CD4-positive, alpha-beta T cell (primary cell): ENCODE measurements at places on chromosomes 16 and 17. TPM values are rescaled to one million over a fixed set of nuclear protein-coding genes. Genes with fewer than 3 reads are reported as not detected.
A peak's percentile ranks its signal among the peaks of the same experiment; 100 is the strongest.

GRCh38 chr16:2004795-2005517 is 4.7 kb downstream of the ZNF598 start:
- DNase-seq, result no peak

The CALB2 gene
- not detected for total RNA-seq

DNA sequence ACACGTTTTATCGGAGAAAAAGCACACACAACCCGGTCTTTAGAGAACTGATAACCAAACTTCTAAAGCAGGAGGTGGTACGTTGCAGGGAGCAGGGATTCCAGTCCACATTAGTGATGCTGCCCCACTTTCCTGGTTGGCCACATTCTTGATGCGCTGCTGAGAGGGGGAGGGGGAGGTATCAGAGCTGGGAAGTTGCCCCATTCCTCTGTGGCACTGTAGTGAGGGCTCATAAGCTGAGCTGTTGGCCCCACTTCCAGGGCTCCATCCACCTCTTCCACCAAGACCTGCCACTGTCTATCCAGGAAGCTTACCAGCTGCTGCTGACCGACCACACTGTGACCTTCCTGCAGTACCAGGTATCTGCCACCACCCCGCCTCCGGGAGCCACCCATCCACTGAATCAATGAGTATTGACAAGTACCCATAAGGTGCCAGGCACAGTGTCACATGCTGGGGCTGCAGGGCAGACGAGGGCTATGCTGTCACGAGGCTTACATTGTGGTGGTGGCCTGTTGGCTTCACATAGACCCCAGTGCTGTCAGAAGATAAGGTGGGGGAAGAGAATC is 1.1 kb downstream of the TSEN54 start:
- no peak for DNase-seq

DNA sequence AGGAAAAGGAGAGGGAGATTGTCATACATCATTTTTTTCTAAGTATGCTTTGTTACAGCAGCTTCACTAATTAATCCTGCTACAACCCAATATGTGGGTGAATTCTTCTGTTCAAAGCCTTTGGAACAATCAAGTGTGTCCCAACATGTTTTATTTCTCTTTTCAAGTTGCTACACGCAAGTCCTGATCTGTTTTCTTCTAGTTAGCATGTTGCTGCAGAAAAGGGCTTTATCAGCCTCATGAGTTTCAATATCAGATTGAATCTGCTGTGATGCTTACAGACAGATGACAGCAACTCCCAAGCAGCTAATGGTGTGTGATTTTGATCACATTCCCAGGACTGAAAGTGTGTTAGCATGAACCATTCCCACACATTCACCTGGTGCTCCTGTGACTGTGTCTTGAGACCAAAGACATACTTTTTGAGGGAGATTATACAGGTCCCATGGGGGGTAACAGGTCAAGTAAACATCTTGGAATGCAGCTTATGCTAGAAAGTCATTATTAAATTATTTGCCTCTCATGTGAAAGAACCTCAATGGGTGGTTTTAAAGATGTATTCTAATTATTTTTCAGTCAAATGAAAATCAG is 96.9 kb upstream of the KCNJ16 start:
- no peak for DNase-seq

DNA sequence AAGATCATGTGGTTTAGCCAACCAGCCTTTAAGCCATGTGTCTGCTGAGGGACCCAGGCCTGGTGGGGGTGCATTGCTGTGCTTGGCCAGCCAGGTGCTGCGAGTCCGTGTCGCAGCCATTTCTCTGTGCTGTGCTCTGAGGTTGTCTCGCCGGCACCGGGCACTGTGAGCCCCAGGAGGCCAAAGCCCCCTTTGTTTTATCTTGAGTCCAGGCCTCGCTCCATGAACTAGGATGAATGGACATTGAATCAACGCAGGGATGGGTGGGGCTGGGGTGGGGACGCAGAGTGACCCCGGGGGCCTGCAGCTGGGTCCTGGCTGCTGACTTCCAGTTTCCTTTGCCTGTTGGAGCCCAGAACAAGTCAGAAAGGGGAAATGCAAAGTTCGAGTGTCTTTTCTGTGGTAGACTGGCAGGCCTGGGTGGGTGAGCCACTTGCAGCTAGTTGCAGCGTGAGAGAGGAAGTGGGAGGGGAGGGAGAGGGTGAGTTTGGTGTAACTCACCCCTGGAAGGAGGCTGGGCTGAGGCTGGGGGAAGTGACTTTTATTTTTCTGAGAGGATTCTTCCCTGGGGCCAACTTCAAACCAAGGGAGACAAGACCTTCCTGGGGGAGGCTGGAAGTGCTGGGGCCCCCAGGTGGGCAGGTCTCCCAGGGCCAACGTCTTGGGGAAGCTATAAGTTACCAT is 324.7 kb downstream of the SEC14L1 start:
- peak; percentile 76 for DNase-seq

DNA sequence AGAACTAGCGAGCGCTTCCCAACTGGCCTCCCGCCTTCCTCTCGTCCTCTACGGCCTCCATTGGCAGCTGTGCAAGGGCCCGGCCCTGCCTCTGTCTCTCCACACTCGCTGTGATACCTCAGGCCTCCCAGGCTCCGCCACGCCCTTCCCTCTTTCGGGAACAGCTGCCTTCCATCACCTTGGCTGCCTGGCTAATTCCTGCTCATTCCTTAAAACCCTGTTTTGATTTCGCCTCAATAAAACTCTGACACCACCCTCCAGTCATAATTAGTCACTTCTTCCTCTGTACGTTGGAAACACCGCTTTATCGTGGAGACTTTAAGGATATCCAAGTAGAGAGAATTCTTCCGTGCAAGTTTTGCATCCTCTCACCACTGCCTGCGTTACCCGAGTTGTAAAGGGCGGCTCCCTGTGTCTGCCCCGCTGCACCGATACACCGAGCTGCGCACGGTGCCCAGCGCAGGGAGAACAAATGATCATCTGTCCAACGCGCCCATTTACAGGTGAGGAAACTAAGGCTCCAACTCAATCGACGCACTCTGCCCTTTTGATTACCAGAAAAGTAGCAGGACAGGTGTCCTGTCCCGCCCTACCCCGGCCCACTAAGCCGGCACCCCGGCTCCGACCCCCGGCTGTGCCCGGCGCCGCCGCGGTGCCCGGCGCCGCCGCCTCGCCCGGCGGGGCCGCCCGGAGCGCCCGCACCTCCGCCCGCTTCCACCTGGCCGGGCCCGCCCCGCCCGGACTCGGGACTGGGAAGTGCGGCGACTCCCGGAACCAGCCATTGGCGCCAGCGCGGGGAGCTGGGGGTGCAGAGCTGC is 139.7 kb downstream of the SEC14L1 start:
- no peak for DNase-seq

DNA sequence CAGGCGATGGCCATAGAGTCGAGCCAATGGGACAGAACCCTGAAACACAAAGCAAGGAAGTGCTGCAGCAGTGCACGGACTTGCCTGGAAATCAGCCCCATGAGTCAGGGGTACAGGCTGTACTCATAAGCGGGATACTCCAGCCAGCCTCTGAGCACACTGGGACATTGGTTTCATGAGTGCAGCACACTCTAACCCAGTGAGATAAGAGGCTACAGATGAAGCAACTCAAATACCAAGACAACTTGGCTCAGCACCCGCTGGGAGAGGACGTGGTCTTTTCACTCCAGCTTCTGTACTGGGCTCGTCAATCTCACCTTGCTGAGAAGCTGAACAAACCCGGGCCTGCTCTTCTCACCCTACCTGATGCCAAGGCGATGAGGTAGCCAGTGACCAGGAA is 98.2 kb downstream of the AXIN2 start:
- no peak for DNase-seq
